ENCODE measurements at places on chromosomes 6 and 20. TPM values are rescaled to one million over a fixed set of nuclear protein-coding genes. Genes with fewer than 3 reads are reported as not detected.

DNA sequence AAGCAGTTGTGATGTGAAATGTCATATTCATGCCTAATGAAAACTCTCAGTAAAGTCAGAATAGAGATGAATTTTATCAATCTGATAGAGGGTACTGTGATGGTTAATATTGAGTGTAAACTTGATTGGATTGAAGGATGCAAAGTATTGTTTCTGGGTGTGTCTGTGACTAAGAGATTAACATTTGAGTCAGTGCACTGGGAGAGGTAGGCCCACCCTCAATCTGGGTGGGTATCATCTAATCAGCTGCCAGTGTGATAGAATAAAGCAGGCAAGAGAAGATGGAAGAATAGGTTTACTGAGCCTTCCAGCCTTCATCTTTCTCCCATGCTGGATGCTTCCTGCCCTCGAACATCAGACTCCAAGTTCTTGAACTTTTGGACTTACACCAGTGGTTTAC is 124.3 kb downstream of the CENPW start:
- DNase-seq: no peak

The POPDC3 gene
- total RNA-seq: 7.3 TPM

GRCh38 chr6:99338188-99338587 is 11.3 kb downstream of the FAXC start:
- DNase-seq: no peak

DNA sequence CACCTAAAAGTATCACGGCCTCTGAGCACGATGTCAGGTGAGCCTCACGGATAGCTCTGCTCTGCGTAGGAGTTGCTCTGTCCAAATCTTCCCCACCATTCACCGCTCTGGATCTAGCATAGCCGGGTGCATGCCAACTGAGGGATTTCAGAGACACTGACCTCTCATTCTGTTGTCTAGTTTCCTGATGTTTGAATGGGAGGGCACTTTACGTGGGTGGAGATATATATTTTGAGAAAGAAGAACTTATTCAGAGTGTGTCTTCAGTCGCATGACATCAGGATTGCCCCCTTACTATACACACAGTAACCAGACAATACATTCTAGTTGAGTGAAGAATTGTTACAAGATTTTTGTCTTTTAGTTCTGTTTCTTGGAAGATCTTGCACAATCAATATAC is 96.5 kb upstream of the CITED2 start:
- no peak for DNase-seq

GRCh38 chr20:8571611-8572010 is 439.5 kb downstream of the PLCB1 start:
- no peak for DNase-seq

DNA sequence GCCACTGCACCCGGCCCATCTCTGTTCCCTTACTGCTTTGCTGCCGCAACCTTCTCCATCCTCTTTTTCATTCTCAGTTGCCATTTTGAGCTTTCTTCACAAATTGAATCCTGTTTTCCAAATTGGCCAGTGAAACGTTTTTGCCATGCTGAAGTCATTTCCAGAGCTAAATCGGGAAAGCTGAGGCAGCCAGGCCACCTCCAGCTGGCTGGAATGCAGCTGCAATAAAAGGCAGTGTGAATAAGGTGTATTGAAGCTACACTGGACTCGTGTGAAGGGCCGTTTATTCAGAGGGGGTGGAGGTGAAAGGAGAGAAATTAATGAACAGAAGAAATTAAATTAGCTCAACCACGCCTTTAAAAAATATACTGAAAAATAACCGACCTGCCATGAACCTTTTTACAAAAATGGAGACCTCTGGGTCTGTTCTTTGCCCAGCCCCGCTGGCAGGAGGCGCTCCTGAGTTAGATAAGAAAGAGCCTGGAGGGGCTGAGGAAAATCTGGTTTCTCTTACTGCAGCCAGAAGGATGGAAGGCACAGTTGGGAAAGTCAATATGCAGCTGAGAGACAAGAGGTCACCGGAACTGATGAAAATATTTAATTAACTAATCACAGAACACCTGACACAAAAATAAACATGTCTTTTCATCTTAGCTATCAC is 283.9 kb downstream of the FOXC1 start:
- no peak for DNase-seq

The HCK gene
- total RNA-seq: not detected

DNA sequence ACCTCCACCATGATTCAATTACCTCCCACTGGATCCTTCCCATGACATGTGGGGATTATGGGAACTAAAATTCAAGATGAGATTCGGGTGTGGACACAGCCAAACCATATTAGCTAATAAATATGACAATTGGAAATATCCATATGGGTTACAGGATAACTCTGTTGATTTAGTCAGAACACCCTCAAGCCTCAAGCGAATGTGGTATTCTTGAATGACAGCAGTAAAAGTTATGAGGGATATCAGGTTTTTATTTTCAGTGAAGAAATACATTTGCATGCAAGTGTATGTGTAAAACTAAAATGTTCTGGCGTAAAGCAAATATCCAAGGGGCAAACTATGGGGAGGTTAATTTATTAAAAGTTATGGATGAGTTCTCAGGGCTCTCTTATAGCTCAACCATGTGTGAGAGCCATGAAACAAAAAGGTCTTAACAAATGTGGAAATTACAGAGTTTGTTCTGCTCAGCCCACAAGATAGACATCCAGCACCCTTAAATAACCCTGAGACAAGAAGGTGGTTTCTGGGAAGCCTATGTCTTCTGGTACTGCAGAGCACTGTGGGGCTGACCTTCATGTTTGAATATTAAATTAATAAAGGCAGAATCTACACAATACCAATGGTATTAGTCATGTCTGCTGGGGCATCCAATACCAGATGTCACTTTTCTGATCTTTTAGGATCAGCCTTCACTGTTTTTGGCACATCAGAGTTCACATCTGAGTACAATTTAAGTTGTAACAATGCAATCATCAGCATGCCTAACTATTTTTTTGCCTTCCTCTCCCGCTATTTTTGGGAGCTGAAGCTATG is 370.5 kb upstream of the RSPO3 start:
- DNase-seq: no peak

- peak; percentile 54 for DNase-seq
Measured at GRCh38 chr6:2197177-2197671, 48.2 kb downstream of the GMDS start.

GRCh38 chr6:161422710-161423680 is 149.1 kb upstream of the AGPAT4 start:
- DNase-seq: peak; percentile 18

- DNase-seq: peak; percentile 3
Measured at GRCh38 chr20:14710951-14711350, 373.5 kb upstream of the FLRT3 start.

DNA sequence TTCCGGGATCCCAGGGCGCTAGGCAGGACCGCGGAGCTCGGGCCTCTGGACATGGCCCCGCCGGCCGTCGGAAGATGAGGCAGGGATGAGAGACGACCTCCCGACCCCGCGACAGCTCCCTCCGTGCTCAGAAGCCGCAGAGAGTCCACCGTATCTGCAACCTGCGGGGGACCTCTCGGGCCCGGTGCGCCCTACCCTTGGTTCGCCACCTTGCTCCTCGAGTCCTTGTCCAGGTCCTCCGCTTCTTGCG is 301 bp downstream of the PPP1R3D start:
- DNase-seq: no peak

The TRAPPC3L gene
- total RNA-seq: not detected

- DNase-seq: no peak
Measured at GRCh38 chr6:46207174-46207573, 36.4 kb upstream of the ENPP5 start.

The CAPN11 gene
- not detected for total RNA-seq

DNA sequence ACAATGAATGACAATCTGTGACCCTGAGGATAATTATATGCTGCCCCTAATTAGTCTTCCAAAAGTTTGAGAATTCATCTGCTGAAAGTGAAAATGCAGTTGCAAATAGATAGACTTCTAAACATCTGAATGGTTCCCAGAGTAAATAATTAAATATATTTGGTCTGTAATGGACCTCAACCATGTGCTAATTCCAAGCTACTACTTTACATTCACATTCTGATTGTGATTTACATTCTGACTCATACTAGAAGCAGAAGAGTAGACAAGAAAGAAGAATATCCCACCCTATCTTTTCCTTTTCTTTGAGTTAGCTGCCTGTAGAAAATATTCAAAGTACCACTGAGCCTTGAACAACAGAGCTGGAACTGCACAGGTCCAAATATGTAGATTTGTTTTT is 80.8 kb downstream of the PTPRK start:
- DNase-seq: no peak

GRCh38 chr20:46832555-46832954 is 62.1 kb upstream of the EYA2 start:
- DNase-seq: no peak

DNA sequence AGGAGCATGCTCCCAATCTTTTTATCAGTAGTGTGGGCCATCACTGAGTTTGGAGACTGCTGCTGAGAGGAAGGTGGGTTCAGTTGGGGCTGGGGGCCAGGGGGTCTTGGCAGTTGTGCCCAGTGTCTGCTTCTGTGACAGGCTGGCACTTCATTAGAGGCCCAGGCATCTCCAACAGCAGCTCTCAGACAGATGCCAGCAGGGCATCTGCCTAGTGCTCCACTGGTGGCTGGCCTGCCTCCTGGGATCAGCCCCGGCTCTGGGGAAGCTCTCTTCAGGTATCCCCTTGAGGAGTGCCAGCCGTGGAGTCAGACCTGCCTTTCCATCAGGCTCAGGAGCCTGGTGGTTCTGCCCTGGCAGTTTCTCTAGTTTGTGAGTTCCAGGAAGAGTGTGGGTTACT is 77.3 kb downstream of the DTD1 start:
- no peak for DNase-seq

DNA sequence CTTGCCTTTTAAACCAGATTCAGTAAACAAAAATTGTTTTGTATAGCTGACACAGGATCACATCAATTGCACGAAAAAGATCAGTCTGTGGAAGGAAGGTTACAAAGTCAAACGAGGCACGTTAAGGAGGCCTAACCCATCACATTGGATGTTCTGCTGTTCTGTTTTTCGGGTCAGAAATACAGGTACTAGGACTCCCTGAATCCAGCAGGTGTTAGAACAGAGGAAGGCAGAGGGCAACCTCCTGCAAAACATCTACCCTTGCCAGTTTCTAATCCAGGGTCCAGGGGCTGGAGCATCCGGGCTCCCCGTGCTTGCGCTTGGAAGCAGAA is 64.6 kb downstream of the PLG start:
- no peak for DNase-seq

- DNase-seq: no peak
Measured at GRCh38 chr20:62711703-62712101, 3.1 kb downstream of the NTSR1 start.

DNA sequence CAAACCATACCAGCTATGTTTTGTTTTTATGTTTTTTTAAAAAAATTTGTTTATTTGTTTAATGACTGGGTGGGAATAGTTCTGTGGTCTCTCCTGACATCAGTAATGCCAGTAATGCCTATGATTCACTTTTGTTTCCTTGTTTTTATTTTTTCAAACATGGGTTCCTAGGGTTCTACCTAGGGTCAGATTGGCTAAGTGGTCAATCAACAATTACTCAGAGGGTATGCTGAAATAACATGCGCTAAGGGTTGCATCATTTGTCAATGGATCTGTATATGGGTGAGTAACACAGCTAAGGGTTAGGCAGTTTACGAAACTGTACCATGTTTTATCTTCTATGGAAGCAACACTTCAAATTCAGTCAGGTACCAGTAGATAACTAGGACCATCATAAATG is 583.8 kb upstream of the GJE1 start:
- DNase-seq: peak; percentile 89

The PDE7B gene
- total RNA-seq: 1.4 TPM

- no peak for DNase-seq
Measured at GRCh38 chr6:109164331-109164730, 69.0 kb downstream of the CEP57L1 start.

The CRISP2 gene
- not detected for total RNA-seq

DNA sequence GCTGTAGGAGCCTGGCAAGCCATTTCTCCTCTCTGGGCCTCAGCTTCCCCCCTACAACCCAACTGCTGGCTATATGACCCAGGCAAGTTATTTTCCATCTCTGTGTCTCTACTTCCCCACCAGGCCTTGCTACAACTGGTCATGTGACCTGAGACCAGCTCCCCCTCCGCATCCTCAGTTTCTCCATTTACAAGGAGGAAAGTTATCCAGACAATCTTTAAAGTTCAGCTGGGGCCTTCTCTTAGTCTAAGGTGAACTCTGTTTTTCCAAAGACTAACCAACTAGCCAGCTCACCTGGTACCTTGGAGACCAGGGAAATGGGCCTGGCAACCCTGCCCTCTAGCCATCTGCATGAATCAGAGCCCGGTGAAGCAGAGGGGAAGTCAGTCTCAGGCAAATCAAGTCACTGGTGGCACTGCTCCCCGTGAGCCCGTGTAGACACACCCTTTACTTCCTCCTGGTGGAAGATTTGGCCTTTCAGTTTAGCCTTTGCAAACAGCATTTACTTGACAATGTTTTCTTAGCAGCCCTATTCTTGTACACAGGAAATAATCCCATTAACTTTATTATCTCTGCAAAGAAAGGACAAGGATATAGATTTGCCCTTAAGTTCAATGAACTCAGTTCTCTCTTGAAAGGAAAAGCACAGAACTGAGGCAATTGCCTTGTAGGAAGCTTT is 157.7 kb downstream of the VEGFA start:
- DNase-seq: peak; percentile 39

- no peak for DNase-seq
Measured at GRCh38 chr6:77072694-77073409, 390.4 kb downstream of the HTR1B start.

- DNase-seq: no peak
Measured at GRCh38 chr6:53765270-53765669, 29.5 kb upstream of the LRRC1 start.

DNA sequence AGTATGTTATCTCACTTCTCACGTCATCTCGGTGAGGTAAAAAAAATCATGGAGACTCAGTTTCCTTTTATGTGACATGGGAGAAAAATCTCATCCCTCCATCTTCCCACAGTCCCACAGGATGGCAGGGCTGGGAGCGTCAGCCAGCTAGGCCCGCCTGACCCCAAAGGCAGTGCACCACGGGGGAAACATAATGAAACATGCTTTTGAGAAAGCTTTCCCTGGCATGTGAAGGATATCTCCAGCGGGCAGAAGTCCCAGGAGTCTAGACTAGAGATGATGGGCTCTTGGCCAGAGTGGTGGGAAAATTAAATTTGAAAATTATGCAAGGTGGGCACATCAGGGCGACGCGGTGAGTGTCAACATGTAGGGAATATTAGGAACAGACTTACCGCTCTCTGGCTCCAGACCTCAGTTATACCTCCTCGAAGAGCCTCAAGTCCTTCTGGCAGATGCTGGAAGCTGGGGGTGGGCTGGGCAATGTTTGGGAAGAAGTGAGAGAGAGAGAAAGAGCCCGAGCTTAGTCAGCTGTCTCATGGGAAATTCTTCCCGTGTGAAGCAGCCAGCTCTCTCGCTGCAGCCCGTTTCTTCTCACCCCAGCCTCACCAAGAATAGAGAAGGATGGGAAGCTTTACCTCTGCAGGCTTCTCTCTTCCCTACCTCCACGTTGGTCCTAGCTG is 52.3 kb downstream of the MOCS1 start:
- no peak for DNase-seq

The HCRTR2 gene
- total RNA-seq: not detected
